ENCODE measurements at places on chromosomes 4 and X.
A peak's percentile ranks its signal among the peaks of the same experiment; 100 is the strongest.

DNA sequence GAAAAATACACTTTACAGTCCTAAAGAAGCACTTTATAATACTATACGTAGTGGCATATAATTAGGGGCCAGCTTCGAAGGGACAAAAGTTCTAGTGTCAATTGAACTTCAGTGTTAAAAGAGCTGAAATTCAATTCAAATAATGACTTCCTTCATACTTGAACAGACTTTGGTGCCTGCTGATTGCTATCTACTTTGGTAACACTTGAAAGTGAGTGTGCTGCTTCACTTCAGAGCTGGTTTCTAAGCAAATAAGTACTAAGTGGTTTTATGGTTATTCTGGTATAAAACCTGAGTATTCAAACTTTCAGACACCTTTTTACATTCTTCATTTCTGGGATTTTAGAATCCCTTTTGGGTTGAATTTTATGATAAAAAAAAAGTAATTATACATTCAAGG is 107.0 kb downstream of the SLC4A4 start:
- no peak for DNase-seq

GRCh38 chr4:23728393-23728792 is 161.5 kb downstream of the PPARGC1A start:
- no peak for DNase-seq

DNA sequence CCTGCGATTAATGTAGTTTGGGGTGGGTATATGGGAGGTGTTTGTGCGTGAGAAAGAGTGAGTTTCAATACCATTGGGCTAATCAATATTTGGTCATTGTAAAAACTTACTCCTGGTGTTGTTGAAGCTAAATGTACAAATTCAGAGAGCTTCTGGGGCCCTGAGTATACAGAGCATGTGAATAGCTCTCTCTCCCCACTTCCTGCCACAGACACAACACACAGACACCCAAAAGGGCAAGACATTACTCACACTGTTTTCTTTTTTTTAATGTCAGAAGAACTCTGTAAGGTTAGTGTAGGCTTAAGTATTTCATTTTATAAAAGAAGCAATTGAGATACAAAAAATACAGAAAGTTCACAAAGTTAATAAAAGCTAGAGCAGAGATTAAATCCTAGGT is 151.3 kb upstream of the KCNIP4 start:
- peak; percentile 25 for DNase-seq

DNA sequence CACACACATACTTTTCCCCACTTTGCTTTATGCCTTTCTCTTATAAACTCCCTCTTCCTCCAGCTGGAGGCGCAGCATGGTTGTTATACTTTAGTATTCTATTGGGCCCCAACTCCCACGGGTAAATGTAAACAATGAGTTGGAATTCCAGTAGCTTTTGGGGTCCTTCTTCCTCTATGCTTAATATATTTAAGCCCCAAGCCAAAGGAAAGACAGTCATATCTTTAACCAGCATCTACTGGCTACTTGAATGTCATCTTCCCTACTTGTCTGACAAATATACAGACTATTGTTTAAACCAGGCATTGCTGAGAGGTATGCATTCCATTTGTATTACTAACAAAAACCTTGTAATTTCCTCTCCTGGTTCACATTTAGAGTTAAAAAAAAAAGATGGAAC is 72.9 kb downstream of the WDR19 start:
- DNase-seq = no peak

DNA sequence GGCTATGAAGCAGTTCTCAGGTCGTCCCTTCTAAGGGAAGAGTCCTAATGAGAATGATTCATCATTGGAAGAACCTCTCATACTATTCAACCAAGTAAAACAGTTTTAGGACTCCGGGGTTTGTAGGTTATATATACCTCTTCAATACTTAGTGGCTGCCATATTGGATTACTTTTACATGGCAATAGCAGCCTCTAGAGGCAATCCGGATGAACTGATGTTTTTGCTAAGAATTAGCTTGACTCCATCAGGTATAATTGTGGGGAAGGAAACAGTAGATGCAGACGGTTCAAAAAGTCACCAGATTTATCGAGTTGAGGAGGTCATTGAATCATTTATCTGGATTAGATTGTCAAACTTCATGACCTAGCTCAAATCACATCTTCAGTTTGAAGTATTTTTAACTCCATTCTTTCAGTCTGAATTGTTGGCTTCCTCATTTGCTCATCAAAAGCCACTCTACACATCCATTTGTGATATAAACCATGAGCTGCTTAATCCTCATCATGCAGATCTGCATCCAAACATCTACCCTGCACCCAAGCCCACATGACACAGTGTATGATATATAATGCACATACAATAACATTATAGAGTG is 28.4 kb downstream of the GUCY1B1 start:
- DNase-seq = no peak

- DNase-seq = no peak
Observed at GRCh38 chr4:182715548-182715947, 201.6 kb downstream of the DCTD start.

DNA sequence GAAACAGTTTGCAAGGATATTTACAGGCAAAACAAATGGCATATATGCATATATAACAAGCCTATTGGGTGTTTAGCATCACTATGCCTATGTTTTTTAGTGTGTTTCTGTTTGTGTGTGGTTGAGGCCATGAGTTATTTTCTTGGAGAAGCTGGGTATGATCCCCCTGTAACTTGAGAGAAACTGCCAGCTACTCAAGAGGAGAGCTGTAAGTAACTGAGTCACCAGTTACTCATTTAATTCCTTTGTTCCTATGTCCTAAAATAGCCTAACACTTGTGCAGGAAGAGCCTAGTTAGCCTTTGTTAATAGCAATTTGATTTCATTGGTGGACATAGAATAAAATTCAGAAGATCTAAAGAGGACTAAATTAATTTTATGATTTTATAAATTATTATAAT is 79.1 kb downstream of the PWWP3B start:
- DNase-seq = no peak

DNA sequence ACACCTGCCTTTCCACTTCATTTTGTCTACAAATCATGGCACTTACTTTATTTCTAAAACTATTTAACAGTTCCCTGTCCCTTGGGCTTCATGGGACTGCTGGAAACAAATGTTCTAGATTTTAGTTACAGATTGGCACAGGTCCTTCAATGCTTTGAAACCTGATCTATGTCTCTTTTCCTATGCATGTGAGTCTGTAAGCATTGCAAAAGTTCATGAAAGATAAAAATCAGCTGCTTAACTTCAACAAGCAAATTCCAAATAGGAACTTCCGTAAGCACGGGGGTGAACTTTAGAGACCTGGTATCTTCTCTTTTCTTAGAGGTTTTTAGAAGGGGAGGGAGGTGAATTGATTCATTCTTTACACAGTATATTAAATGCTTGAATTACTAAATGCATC is 9.5 kb downstream of the LGI2 start:
- no peak for DNase-seq

DNA sequence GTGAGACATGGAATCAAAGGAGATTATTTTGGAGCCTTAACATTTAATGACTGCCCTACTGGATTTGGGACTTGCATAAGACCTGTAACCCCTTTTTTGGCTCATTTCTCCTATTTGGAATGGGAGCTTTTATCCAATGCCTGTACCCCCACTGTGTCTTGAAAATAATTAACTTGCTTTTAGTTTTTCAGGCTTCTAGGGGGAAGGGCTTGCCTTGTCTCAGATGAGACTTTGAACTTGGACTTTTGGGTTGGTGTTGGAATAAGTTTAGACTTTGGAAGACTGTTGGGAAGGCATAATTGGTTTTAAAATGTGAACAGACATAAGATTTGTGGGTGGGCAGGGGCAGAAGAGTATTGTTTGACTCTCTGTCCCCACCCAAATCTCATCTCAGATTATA is 189.1 kb upstream of the POU3F4 start:
- DNase-seq = no peak

DNA sequence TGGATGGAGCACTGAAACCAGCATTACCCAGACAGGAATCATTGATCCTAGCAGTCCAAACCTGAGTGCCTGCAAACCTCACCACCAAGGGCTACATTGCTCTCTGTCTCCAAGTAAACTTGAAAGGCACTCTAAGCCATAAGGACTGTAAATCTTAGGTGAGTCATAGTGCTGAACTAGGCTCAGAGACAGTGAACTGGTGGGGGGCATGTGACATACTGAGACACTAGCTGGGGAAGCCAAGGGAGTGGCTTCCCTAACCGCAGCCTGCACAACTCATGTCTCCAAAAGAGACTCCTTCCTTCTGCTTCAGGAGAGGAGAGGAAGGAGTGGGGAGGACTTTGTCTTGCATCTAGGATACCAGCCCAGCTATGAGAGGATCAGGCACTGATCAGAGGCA is 235.5 kb upstream of the ACTRT1 start:
- DNase-seq = no peak

GRCh38 chr4:3877236-3877635 is 111.1 kb downstream of the ADRA2C start:
- DNase-seq = no peak

DNA sequence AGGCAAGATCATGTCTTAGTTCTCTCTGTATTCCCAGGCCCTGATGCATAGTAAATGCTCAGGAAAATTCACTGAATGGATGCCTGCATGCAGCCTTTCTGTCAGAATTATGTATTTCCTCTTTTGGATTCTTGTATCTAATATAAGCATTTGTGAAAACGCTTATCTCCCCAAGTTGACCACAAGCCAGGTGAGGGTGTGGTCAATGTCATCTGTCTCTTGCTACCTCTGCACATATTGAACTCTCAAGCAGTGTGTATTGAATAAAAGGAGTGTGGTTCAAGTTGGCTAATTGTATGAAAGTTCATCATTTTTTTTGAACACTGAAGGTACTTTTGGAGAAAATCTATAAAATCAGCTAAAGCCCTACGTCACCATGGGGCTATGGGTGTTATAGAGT is 84.3 kb downstream of the CNGA2 start:
- no peak for DNase-seq

DNA sequence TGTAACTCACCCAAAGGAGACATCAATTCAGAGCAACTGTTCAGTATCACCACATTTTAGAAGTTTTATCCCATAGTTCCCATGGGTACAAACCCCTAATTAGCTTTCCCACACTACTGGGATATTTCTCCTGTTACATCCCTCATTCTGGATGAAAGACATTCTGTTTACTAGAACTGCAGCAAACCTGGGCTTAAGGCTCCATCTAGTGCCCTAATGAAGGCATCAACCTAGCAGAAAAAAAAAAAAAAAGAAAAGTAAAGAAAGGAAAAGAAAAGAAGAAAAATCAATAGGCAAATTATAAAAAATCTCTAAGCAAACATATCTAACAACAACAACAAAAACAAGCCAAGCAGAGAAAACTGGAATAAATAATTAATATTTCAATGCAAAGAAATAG is 133.7 kb upstream of the CPXCR1 start:
- no peak for DNase-seq

GRCh38 chr4:85522836-85523235 is 47.9 kb downstream of the ARHGAP24 start:
- DNase-seq = no peak

DNA sequence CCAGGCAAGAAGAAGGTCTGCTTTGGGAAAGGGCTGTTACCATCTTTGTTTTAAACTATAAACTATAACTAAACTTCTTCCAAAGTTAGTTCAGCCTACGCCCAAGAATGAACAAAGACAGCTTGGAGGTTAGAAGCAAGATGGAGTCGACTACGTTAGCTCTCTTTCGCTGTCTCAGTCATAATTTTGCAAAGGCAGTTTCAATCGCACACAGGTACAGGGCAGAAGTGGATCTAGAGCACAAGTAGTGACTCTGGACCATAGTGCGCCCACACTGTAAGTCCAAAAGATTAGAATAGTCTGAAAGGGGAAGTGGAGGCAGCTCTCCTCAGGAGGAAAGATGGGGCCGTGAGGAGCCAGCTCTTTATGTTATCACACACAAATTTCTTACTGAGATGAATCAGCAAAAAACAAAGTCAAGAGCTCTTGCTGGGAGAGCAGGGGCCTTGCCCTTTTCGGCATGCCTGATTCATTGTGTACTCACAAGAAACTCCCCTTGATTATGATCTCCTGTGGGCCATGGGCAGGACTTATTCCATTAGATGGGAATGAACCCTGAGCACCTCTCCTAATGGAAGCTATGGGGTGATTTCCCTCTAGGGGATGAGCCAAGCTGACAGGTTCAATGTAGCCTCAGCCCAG is 58.6 kb downstream of the FUNDC1 start:
- DNase-seq = no peak

GRCh38 chr4:39039108-39039507 is 6.9 kb upstream of the TMEM156 start:
- no peak for DNase-seq

DNA sequence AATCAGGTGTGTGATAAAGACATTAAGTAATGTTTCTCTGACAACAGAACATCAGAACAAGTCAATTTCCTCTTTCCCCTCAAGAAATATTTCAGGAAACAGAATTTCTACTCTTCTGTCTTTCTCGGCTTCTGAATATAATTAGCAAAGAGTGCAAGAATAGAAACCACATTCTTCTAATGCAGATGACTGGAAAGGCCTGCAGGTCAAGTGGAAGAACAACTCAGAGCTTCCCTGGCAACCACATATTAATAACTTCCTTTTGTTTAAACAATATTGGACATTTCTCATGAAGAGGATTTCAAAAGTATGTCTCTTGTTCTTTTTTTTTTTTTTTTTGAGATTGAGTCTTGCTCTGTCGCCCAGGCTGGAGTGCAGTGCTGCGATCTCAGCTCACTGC is 225.5 kb downstream of the PARM1 start:
- no peak for DNase-seq

GRCh38 chr4:105933083-105933482 is 37.8 kb downstream of the NPNT start:
- DNase-seq = no peak

DNA sequence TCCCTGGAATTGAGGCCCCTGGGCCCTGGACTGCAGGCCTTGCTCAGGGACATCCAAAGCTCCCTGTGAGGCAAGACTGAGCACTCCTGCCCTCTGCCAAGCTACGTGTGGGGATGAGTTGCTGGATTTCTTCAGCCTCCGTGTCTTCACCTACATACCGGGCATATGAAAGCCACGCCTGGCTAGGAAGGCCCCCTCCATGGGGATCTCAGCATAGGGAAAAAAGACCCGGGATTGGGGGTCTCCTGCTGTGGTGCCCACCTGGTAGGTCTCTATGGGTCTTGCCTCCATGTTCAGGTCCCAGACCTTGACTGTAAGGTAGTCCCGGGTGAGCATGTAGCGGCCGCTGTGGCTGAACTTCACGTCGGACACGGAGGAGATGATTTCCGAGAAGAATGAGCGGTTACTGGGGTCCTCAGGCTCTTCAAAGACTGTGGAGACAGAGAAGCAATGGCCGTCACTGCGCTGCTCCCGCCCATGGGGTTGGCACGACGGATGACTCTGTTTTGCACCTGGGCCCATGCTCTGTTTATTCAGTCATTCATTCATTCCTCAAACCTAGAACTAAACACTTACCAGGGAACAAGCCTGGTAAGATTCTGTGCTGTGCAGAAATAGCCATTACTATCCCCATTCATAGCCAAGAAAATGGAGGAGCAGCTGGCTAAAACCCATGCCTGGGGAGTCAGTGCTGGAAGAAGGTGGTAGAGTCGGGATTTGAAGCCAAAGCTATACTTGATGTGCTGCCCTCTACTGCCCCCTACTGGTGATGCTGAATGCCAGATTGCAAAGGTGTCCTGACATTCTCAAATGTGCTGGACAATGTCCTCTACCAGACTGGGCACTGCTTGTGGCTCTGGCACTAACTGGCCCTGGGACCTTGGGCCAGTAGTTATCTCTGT is 63.9 kb downstream of the WFS1 start:
- no peak for DNase-seq
